ENCODE measurements at places on chromosomes 7 and 10. TPM values are rescaled to one million over a fixed set of nuclear protein-coding genes. Genes with fewer than 3 reads are reported as not detected.

HBP1 gene
- 26.8 TPM for total RNA-seq

GCC1 gene
- 15.2 TPM for total RNA-seq

SLK gene
- 21.7 TPM for total RNA-seq

DNAH11 gene
- 0.02 TPM for total RNA-seq

C7orf33 gene
- not detected for total RNA-seq

SH2D4B gene
- not detected for total RNA-seq

SPDYE11 gene
- total RNA-seq: not detected

PDZD7 gene
- total RNA-seq: 0.80 TPM

TAS2R5 gene
- total RNA-seq: 1.7 TPM

TEX47 gene
- total RNA-seq: not detected

All from activated naive CD4-positive, alpha-beta T cell treated with anti-CD3 and anti-CD28 coated beads, Interleukin-2, amount 50 U/mL, for 72 hours (primary cell).